Prostate gland (tissue), 2 donors: ENCODE measurements at places on chromosomes 13 and 19. TPM values are rescaled to one million over a fixed set of nuclear protein-coding genes. Genes with fewer than 3 reads are reported as not detected.

GRCh38 chr13:40697711-40698110, 31.3 kb upstream of the FOXO1 start:
- no peak for DNase-seq
- H3K36me3 ChIP-seq, result no peaks in the 10 kb centered on the region
- H3K27ac ChIP-seq, result no peak overlapping the region
- no peaks in the 10 kb centered on the region for H3K27me3 ChIP-seq

- H3K4me3 ChIP-seq, result no peak overlapping the region
- no peak for DNase-seq
- H3K27ac ChIP-seq, result no peak overlapping the region
- no peaks in the 10 kb centered on the region for H3K36me3 ChIP-seq
- no peaks in the 10 kb centered on the region for H3K27me3 ChIP-seq
These were observed 14.6 kb downstream of the ACER1 start for GRCh38 chr19:6318772-6319171.

DNA sequence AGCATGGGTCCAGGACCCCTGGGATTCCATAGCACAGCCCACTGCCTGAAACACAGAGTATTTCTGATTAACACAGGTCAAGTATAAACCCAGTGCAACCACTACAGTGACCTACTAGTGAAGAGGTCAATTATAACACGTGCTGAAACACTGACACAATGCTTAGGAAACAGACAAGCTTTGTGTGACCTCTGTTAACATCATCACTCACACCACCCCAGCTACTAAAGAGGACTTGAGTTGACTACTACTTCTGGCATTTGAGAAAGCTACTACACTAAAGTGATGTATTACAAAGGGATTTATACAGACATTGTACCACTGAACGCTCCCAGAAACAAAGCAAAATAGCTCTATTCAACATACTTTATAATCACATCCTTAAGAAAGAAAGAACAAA, 1935.9 kb upstream of the PCDH20 start:
- no peaks in the 10 kb centered on the region for H3K4me1 ChIP-seq
- no peaks in the 10 kb centered on the region for H3K36me3 ChIP-seq
- H3K4me3 ChIP-seq, result no peak overlapping the region

- H3K36me3 ChIP-seq, result no peaks in the 10 kb centered on the region
- DNase-seq, result no peak
- H3K4me1 ChIP-seq, result no peaks in the 10 kb centered on the region
- H3K4me3 ChIP-seq, result no peak overlapping the region
- no peak overlapping the region for H3K27ac ChIP-seq
- peaks cover 24% of the 10 kb centered on the region for H3K27me3 ChIP-seq
These were observed 2.1 kb upstream of the ATP1A3 start for GRCh38 chr19:41995959-41996797.

GRCh38 chr13:78152415-78152814, 233.8 kb upstream of the EDNRB start:
- no peak for DNase-seq
- H3K36me3 ChIP-seq, result no peaks in the 10 kb centered on the region

GRCh38 chr19:10566658-10567410, 1.0 kb upstream of the KRI1 start:
- peaks cover 16% of the 10 kb centered on the region for H3K4me1 ChIP-seq
- no peaks in the 10 kb centered on the region for H3K27me3 ChIP-seq
- peak overlapping the region; percentile 86 for H3K27ac ChIP-seq
- DNase-seq, result no peak

- no peak for DNase-seq
- peaks cover 8% of the 10 kb centered on the region for H3K36me3 ChIP-seq
- H3K4me1 ChIP-seq, result no peaks in the 10 kb centered on the region
- no peak overlapping the region for H3K27ac ChIP-seq
- no peak overlapping the region for H3K4me3 ChIP-seq
These were observed 41.0 kb downstream of the AKAP11 start for GRCh38 chr13:42312817-42313431.

GRCh38 chr13:93201992-93202558, 24.5 kb upstream of the GPC6 start:
- H3K4me3 ChIP-seq, result no peak overlapping the region
- no peaks in the 10 kb centered on the region for H3K27me3 ChIP-seq
- no peaks in the 10 kb centered on the region for H3K36me3 ChIP-seq

DNA sequence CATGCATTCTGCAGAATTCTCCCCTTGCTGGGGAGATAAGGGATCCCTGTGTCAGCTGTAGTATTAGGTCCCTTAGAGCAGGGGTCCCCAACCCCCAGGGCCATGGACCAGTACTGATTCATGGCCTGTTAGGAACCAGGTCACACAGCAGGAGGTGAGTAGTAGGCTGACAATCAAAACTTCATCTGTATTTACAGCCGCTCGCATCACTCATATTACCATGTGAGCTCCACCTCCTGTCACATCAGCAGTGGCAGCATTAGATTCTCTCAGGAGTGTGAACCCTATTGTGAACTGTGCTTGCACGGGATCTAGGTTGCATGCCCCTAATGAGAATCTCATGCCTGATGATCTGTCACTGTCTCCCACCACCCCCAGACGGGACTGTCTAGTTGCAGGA, 37.9 kb downstream of the CPAMD8 start:
- H3K4me1 ChIP-seq, result peaks cover 6% of the 10 kb centered on the region
- H3K27ac ChIP-seq, result peak overlapping the region; percentile 86
- no peaks in the 10 kb centered on the region for H3K27me3 ChIP-seq

- no peak for DNase-seq
- H3K36me3 ChIP-seq, result no peaks in the 10 kb centered on the region
- H3K4me3 ChIP-seq, result no peak overlapping the region
- H3K4me1 ChIP-seq, result no peaks in the 10 kb centered on the region
These were observed 104.2 kb upstream of the IPO5 start for GRCh38 chr13:97849305-97849704.

GRCh38 chr13:77687799-77688198, 9.7 kb upstream of the SLAIN1 start:
- H3K27me3 ChIP-seq, result no peaks in the 10 kb centered on the region
- H3K27ac ChIP-seq, result no peak overlapping the region
- H3K36me3 ChIP-seq, result no peaks in the 10 kb centered on the region
- H3K4me1 ChIP-seq, result no peaks in the 10 kb centered on the region
- no peak overlapping the region for H3K4me3 ChIP-seq

- DNase-seq, result no peak
- H3K4me3 ChIP-seq, result no peak overlapping the region
- no peaks in the 10 kb centered on the region for H3K27me3 ChIP-seq
- peaks cover 10% of the 10 kb centered on the region for H3K4me1 ChIP-seq
These were observed 14.1 kb downstream of the BRD4 start for GRCh38 chr19:15318241-15318691.

DNA sequence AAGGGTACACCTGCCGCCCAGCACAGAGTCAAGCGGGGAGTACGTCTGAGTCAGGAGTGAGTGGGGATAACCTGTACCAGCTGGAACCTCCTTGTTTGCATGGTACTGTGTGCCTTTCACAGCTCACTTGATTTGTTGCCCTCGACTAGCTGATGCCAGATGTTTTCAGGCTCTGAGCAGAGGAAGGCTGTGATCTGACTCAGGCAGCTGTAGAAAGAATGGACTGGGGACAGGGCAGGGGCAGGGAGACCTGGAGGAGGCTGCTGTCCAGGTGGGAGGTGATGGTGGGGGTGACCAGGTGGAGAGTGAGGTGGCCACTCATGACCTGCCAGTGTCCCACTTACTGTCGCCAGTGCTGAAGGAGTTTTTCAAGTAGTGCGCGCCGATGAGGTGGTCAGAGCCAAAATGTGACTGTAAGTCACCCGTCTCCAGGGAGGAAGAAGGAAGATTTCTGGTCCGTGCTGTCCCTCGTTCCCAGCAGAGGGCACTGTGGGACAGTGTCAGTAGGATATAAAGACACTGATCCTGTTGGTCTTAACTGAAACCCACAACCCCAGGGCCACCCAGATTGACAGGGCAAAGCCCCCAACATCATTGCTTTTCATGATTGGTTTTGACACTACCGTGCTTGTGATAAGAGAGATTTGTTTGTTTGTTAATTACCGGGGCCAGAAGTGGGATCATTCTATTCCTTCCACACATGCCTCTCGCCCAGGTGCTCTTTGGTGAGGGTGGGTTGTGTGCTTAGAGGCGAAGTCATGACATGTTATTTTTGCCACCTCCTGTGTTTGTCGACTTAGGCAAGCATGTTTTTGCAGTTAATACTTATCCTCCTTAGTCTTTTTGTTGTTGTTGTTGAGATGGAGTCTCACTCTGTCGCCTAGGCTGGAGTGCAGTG, 128.4 kb downstream of the DPF1 start:
- H3K4me3 ChIP-seq, result no peak overlapping the region
- DNase-seq, result peak; percentile 87
- peak overlapping the region; percentile 29 for H3K27ac ChIP-seq

- H3K4me3 ChIP-seq, result no peak overlapping the region
- DNase-seq, result no peak
- peak overlapping the region; percentile 72 for H3K27ac ChIP-seq
- no peaks in the 10 kb centered on the region for H3K27me3 ChIP-seq
- H3K4me1 ChIP-seq, result no peaks in the 10 kb centered on the region
These were observed 3.8 kb downstream of the UBL3 start for GRCh38 chr13:29846475-29847256.

GRCh38 chr13:113765564-113765910, 6.5 kb downstream of the TMEM255B start:
- DNase-seq, result no peak
- no peak overlapping the region for H3K4me3 ChIP-seq
- no peak overlapping the region for H3K27ac ChIP-seq
- no peaks in the 10 kb centered on the region for H3K4me1 ChIP-seq
- H3K27me3 ChIP-seq, result no peaks in the 10 kb centered on the region
- no peaks in the 10 kb centered on the region for H3K36me3 ChIP-seq

RGCC gene
- total RNA-seq, result 87.0 TPM

PIBF1 gene
- 24.9 TPM for total RNA-seq

SLC5A5 gene
- not detected for total RNA-seq

GARIN5A gene
- 5.9 TPM for total RNA-seq

BST2 gene
- total RNA-seq, result 75.3 TPM
